ENCODE measurements at places on chromosomes 3 and 15. TPM values are rescaled to one million over a fixed set of nuclear protein-coding genes. Genes with fewer than 3 reads are reported as not detected.

DNA sequence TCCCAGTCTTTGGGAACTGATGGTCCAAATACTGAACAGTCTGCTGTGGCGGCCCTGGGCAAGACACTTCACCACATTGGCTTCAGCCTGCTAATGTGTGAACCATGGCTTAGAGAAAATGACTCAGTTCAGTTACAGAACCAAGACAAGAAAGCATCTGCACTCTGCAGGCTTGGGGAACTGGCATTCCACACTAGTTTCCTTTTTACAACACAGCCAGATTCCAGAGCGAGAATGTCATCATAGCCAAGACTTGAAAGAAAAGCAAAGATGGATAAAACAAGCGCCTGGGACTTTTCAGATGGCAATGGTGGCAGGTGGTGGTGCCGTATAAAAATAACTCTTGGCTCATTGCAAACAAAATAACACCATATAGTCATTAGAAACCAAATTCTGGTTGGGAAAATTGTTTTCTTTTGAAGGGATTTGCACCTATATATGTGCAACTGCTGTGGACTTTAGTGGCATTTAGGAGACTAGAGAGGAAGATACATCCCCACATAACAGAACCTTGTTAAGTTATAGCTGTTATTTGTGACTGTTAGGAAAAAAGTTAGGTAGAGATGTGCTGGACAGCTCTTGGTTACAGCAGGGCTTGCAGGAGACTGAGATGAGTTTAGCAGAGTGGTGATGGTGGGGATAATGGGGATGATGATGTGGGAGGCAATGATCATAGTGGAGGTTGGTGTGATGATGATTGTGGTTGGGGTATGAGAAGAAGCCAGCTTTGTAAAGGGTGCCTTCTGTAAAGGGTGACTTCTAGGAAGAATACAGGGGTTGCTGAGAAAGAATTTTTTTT, 273.6 kb downstream of the THRB start:
- H3K27me3 ChIP-seq, result peaks cover 3% of the 10 kb centered on the region
- peaks cover 17% of the 10 kb centered on the region for H3K4me1 ChIP-seq
- DNase-seq, result no peak
- no peaks in the 10 kb centered on the region for H3K36me3 ChIP-seq
- H3K4me3 ChIP-seq, result no peak overlapping the region
- H3K27ac ChIP-seq, result peak overlapping the region; percentile 45

Gene KNL1
- 9.5 TPM for total RNA-seq

GRCh38 chr3:14452740-14453710, 50.6 kb downstream of the SLC6A6 start:
- no peak overlapping the region for H3K27ac ChIP-seq
- peaks cover 37% of the 10 kb centered on the region for H3K36me3 ChIP-seq
- no peak for DNase-seq
- no peak overlapping the region for H3K4me3 ChIP-seq
- H3K27me3 ChIP-seq, result peaks cover 4% of the 10 kb centered on the region

DNA sequence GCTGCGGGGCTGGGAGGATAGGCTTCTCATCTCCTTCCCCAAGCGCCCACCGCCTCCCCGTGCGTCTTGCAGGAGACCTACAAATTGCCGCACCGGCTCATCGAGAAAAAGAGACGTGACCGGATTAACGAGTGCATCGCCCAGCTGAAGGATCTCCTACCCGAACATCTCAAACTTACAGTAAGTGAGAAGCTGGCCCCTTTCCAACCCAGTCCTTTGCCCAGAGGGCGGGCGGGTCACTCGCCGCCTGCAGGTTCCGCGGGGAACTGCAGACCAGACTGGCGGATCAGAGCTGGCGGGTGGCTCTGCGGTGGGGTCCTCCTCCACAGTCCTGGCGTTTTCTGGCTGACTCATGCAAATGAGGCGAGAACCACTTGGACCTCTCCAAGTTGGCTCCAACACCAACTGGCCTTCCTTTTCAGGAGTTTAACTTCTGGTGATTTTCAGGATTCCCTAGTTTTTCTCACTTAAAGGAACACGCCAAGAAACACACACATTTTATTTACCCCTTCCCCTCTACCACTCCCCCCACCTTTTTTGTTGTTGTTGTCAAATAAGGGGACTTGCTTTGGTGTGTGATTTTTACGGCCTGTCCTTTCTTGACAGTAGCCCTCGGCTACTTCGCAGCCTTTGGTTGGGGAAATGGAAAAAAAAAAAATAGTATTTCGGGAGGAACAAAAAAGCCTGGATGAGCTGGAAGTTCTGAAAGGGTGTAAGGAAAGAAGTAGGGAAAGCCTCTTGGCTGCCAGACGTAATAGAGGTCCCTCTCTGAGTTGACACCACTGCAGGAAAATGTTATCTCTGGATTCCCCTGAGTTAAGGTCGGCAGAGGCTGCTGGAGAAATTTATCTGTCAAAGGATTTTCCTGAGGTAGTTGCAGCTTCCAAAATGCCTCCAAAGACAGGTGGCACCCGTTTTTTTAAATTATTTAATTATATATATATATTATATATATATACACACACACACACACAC, 1.3 kb downstream of the BHLHE40 start:
- peak overlapping the region; percentile 86 for H3K27ac ChIP-seq
- peaks cover 45% of the 10 kb centered on the region for H3K4me1 ChIP-seq
- H3K4me3 ChIP-seq, result peak overlapping the region; percentile 94
- peaks cover 21% of the 10 kb centered on the region for H3K36me3 ChIP-seq
- DNase-seq, result peak; percentile 94
- peaks cover 13% of the 10 kb centered on the region for H3K27me3 ChIP-seq

Gene UBXN7
- 71.7 TPM for total RNA-seq

Gene IL20RB
- 2.9 TPM for total RNA-seq
